ENCODE measurements at places on chromosomes 6 and 20.

DNA sequence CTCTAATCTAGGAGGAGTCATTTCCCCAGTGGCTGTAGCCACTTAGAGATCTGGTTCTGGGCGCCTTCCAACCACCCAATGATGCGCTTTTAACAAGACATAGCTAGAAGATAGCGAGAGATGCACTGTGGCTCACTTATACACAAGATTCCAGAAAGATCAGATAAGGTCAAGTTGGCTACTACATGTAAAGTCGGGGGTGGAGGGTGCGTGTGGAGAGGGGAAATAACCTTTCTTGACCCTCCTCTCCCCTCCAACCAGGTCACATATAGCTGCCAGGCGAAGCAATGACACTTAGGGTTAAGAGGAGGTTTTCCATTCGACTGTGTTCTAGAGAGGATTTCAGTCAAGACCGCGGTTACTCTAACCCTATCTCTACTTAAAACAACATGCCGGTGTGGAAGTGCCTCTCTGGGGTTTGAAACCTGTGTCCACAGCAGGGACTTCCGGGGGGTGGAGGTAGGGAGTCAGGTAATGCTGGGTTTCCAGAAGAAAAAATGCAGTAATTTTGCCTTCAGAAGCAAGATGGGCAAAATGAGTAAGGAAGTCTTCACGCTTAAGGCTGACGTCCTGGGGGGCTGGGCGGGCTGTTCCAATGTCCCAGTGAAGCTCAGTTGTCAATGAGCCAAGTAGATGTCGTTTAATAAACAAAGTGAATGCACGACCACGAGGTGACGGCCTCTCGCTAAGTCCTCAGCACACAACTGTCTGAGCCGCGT is 1.8 kb upstream of the SIM1 start:
- DNase-seq, result no peak

DNA sequence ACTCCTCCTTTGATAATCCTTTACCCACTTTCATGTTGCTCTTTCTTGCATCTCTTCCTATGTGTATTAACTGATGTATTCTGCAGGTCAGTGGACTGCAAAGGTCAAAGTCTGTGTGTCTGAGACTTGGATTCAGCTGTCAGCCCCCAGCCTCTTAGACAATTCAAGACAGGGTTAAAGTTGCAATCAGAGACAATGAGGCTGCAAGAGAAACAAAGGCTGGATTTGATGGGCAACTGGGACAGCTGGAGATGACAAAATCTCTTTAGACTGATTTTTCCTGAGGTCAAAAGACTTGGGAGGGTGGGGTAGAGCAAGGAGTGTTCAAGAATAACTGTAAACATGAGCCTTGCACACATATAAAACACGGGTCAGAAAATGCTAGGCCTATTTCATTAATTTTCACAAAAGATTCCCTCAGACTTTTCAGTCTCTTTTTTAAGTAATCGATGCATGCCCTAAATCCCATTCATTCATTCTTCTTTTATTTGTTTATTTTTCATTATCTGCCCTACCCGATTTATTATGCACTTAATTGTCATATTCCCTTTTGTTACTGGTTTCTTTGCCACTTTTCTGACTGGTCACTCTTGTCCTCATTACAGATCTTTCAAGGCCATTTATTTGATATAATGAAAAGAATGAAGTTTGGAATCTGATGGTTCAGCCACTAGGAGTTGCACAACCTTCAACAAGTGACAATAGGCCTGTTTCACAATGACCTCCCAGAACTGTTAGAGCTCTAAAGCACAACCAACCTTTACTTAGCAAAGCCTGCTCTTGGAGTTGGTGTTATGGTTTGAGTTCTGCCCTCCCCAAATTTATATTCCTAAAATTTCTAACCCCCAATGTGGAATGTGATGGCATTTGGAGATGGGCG is 33.8 kb upstream of the AKAP12 start:
- no peak for DNase-seq

DNA sequence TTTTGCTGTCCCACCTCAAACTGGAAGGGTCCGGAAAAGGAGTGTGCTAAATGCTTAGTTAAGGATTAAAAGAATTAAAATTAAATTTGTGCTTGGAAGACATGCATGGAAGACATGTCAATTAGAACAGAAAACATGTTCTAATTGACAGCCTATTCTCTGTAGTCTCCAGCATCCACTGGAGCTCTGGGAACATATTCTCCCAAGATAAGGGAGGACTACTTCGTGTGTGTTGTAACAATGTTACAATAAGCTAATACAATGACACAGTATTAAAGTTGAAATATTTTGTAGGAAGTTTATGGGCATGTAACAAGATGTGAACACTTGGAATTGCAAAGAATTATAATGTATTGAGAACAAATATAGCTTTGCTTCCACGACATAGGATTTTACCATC is 567.4 kb upstream of the CITED2 start:
- DNase-seq, result no peak

GRCh38 chr20:43529051-43529450 is 21.6 kb downstream of the L3MBTL1 start:
- no peak for DNase-seq

GRCh38 chr20:52785679-52786078 is 186.5 kb upstream of the TSHZ2 start:
- no peak for DNase-seq

All from activated CD8-positive, alpha-beta memory T cell treated with anti-CD3 and anti-CD28 coated beads for 4 hours (primary cell).